Urothelium cell line (cell line): ENCODE measurements at places on chromosomes 6 and 20.

- DNase-seq = no peak
Observed at GRCh38 chr6:45901767-45902650, 113.7 kb downstream of the CLIC5 start.

DNA sequence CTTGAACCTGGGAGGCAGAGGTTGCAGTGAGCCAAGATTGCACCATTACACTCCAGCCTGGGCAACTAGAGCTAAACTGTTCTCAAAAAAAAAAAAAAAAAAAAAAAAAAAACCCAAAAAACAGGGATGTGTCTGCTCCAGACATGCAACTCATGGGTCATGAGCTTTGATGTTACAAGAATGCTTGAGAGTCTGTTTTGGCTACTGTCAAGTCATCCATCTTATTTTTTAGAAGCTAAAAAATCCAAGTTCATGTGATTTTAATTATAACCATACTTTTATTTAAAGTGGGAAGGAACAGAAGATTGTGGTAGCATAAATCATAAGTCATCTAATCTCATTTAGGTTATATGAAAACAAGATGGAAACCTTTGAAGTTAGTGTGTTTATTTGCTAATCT lies 120.6 kb downstream of the PDE7B start:
- no peak for DNase-seq

- DNase-seq = no peak
Observed at GRCh38 chr6:129136751-129137150, 253.8 kb downstream of the LAMA2 start.

DNA sequence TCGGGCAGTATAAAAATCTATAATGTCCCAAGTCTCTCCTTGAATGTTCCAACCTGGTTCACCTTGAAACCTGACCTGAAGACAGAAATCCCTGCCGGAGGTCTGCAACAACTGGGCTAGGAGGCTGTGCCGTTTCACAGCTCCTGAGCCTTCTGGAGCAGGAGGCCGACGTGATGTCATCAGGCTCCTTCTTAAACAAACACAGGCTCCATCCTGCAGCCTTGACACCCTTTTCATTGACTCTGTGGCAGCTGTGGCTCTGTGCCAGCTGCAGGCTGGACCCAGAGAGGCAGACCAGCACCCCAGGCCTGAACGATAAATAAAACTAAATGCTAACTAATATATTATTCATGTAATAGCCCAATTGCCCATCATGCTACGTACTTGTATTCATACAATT lies 483.9 kb downstream of the CD83 start:
- no peak for DNase-seq

DNA sequence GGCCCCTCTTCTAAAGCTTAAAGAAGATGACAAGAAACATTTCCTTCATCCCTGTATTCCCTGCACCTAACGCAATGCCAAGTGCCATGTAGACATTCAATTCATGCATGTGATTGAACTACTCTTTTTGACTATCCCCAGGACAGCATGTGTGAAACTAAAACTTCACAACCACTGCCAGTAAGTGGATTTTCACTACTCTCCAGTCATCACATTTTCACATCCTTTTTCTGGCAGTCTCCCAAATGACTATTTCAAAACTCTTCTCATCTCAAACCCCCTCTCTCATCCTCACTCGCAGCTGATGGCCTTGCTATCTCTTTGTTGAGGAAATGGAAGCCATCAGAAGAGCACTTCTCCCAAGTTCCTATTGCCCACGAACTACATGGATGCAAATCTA lies 122.6 kb downstream of the OPRM1 start:
- no peak for DNase-seq

GRCh38 chr6:3157131-3157933 lies at the start of gene TUBB2A:
Gene TUBB2A, minus strand, starts transcription at chr6:3157544. Its CDS starts 81 bp downstream, at chr6:3157463.
- peak; percentile 93 for DNase-seq

DNA sequence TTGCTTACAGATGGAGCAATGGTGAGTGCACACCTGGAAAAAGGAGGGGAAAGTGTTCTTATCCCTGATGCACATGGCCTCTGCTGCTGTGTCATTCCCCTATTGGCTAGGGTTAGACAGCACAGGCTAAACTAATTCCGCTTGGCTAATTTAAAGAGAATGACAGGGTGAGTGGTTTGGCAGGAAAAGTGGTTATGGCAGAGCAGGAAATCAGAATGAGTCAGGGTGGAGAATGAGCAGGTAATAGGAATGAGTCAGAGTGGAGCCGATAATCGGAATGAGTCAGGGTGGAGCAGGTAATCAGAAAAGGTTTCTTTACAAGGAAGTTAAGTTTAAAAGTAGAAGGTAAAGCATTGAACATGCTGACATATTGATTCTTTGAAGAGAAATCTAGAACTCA lies 355.5 kb upstream of the HTR1E start:
- DNase-seq = no peak

- no peak for DNase-seq
Observed at GRCh38 chr6:104969785-104970581, 13.1 kb downstream of the LIN28B start.

DNA sequence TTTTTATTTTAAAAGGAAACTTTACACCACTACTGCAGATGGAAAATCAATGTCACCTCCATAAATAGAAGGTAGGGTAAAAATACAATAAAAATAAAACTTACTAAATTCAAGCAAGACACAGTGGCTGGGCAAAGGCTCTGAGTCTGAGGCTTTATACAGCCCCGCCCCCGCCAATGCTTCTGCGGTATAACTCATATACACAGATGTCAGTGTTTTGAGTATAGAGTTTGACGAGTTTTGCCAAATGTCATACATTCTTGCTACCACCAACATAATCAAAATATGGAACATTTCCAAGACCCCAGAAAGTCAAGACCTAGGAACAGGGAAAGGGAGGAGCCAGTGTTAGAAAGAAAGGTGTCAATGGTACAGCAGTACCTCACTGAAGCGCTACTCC lies 12.8 kb downstream of the NFATC2 start:
- no peak for DNase-seq

DNA sequence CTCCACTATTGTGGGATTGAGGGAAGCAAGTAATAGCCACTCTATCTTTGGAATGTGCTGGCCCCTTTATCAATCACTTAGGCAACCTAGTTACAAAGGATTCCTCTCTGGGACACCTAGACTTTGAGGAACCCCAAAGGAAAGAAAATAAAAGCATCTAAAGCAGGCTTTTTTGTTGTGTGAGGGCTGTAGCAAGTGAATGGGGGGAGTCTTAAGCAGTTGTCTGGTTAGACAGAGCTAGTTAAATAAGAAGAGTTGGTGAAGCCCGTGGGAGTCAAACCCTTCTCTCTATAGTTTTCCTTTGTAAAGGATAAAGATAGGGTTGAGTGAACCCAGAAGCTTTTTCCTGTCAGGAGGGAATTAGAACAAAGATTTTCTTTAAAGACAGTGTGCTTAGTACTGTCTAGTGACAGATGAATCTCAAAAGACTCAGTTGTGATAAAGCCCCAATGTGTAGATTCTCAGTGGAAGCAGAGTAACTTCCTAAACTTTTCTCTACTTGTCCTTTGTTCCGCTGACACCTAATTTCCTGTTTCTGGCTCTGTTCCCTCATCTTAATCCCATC lies 63.3 kb downstream of the HDGFL1 start:
- DNase-seq = no peak

GRCh38 chr20:51211191-51211590 lies 188.3 kb upstream of the KCNG1 start:
- DNase-seq = no peak

GRCh38 chr6:51283723-51284355 lies 465.2 kb downstream of the TFAP2B start:
- DNase-seq = no peak

- peak; percentile 55 for DNase-seq
Observed at GRCh38 chr20:51388227-51388626, 154.3 kb downstream of the NFATC2 start.

DNA sequence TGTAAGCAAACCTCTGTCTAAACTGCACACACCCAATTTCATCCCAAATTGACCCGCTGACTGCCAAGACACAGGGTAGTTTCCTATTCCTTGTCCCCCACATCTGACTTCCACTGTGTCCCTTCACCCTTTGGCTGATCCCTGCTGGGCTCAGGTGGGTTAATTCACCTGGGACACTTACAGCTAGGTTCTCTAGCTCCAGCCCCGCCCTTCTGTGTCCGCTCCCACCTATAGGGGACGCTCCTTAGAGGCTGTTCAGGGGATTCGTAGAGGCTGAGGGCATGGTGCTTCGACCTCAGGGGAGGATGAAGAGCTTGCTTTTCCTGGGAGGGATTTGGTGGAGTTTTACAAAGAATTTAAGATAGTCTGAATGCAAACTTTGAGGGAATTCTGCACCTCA lies 4.0 kb upstream of the CD93 start:
- no peak for DNase-seq

DNA sequence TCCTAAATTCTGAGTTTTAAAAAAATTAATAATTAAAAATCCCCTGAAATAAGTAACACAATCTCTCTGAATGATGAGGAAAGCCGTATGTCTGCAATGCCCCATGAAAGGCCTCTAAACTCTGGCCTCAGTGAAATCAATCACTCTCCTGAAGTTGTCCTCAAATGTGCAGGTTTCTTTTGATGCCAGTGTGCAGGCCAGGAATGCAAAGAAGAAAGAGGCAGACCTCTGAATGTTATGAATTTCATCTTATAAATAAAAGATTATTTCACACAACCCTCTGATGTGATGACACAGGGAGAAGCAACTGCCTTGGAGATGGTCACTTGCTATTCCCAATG lies 121.8 kb downstream of the TBXT start:
- DNase-seq = no peak

- DNase-seq = peak; percentile 78
Observed at GRCh38 chr20:62318400-62319345, 15.9 kb downstream of the ADRM1 start.

DNA sequence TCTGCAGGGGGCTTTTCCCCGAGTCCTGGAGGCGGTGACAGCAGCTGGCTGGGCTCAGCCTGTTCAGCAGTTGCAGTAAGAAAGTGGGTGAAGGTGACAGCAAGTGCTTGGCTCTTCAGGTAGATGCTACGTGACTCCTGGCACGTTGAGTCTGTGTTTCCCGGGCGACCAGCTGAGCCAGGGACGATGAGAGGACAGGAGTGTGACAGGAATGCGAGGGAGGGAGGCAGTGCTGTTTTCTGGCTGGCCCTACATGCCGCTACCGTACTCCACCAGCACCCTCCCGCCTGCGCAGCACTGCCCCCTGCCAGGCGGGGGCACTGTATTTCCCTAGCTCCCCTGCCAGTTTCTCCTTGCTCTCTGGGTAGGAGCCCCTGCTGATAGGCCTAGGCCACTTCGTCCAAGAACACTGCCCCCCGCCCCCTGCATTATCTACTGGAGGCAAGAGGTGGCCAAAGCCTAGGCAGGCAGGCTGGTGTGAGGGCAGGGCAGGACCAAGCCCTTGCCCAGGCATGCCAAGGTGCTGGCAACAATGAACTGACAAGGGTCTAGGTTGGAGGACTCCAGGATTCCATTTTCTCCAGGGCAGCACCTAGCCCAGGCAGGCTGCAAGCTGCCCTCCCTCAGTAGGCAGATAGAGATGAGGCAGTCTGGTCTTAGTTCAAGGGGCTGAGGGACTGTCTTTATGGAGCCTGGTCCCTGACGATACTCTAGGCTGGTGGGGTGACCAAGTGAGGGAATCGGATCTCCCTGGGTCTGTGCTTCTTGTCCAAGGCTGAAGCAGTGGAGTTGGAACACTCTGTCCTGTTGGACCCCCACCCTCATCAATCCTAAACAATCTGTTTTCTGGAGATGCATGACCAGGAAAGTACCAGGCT lies 19.2 kb downstream of the MRPS18A start:
- DNase-seq = peak; percentile 67

DNA sequence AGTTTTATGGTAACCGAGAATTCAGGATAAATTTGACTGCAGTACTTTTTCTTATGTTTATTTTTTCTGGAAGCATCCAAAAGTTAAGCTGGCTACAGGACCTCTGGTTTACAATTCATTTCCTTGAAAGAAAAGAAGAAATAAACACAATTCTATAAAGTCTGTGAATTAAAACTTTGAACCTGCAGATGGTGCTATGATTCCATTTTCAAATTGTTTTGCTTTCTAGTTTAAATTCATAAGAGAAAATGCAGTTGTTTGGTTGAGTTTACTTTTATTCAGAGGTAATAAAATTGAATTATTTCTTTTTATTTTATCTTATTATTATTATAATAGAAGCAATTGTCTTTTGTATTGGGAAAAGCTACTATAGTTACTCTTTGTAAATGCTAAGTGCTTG lies 1.8 kb upstream of the VIP start:
- no peak for DNase-seq

GRCh38 chr6:21116736-21117135 lies 476.8 kb upstream of the SOX4 start:
- DNase-seq = no peak

DNA sequence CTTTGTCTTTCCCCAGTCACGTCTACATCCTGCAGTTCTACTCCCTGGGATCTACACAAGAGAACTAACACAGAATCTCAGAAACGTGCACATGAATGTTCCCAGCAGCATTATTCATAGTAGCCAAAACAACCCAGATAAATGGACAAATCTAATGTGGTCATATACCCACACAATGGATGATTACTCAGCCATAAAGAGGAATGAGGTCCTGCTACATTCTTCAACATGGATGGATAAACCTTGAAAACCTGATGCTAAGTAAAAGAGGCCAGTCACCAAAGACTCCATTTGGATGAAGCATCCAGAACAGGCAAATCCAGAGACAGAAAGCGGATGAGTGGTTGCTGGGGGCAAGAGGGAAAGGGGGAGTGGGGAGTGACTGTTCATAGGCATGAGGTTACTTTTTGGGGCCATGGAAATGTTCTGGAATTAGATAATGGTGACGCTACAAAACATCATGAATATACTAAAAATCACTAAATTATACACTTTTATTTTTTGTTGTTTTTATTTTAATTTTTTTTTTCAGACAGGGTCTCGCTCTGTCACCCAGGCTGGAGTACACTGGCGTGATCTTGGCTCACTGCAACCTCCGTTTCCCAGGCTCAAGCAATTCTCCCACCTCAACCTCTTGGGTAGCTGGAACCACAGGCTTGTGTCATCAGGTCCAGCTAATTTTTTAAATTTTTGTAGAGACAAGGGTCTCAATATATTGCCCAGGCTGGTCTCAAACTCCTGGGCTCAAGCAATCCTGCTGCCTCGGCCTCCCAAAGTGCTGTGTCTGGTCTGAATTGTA lies 50.8 kb upstream of the DSN1 start:
- no peak for DNase-seq

DNA sequence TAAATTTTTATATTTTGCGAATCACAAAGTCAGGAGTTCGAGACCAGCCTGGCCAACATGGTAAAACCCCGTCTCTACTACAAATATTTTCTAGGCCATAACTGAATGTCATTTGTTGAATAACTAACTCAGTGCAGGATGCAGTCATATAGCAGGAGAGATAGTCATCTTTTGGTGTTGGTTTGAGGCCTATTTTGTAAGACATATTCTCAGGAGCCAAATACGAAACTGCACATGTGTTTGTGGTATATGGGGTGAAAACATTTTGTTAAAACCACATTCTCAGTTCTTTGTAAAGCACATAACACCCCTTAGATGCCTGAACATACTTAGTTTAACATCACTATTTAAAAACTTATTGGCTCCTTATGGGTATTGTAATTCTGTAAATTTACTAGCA lies 4.7 kb upstream of the ENPP5 start:
- DNase-seq = no peak

GRCh38 chr6:14012313-14013030 lies 87.7 kb downstream of the RNF182 start:
- DNase-seq = no peak

GRCh38 chr6:117444600-117444999 lies 18.9 kb upstream of the ROS1 start:
- DNase-seq = no peak
